Naive thymus-derived CD4-positive, alpha-beta T cell (primary cell): ENCODE measurements at places on chromosomes 6 and 20.
A peak's percentile ranks its signal among the peaks of the same experiment; 100 is the strongest.

GRCh38 chr20:4593149-4593525 lies 128.6 kb upstream of the PRND start:
- H3K4me3 ChIP-seq, result peak overlapping the region; percentile 56
- peaks cover 7% of the 10 kb centered on the region for H3K4me1 ChIP-seq
- no peak for DNase-seq

DNA sequence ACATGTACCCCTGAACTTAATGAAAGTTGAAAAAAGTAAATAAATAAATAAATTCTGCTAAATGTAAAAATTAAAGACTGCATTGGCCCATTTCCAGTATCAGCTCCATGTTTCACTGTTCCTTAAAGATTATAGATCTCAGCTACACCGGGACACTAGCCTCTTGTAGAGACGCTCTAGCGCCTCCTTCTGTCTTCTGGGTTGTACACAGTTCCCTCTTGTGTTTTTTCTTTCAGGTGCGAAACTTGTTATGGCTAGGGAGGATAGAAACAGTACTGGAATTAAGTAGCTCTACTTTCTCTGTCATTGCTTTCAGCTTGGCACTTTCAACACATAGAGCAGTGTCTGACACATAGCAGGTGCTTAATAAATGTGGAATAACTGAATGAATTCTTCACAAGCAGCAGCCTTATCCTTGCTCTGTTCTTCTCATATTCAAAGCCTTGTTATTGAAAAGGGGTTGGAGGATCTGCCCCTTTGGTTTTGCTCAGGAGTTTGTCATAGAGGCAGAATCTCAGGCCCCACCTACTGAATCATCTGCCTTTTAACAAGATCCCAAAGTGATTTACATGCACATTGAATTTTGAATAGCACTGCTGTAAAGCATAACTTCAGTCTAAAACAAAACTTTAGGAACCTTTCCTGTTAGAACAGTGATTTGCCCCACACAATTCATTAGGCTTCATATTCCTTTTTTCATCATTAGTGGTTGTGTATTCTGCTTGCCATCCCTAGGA lies 92.3 kb downstream of the FIG4 start:
- H3K27ac ChIP-seq, result no peak overlapping the region
- no peak for DNase-seq
- H3K27me3 ChIP-seq, result no peaks in the 10 kb centered on the region
- H3K4me3 ChIP-seq, result no peak overlapping the region

GRCh38 chr6:44176130-44176761 lies 17.6 kb downstream of the CAPN11 start:
- H3K36me3 ChIP-seq, result no peaks in the 10 kb centered on the region
- no peaks in the 10 kb centered on the region for H3K27me3 ChIP-seq
- no peak for DNase-seq

- no peak for DNase-seq
- no peaks in the 10 kb centered on the region for H3K27me3 ChIP-seq
- H3K36me3 ChIP-seq, result no peaks in the 10 kb centered on the region
- H3K4me1 ChIP-seq, result peaks cover 80% of the 10 kb centered on the region
Observed at GRCh38 chr6:112030206-112030960, 23.5 kb upstream of the CCN6 start.

GRCh38 chr6:165117121-165117520 lies 192.3 kb downstream of the C6orf118 start:
- H3K36me3 ChIP-seq, result no peaks in the 10 kb centered on the region
- H3K27ac ChIP-seq, result no peak overlapping the region

- no peak overlapping the region for H3K4me3 ChIP-seq
- no peak for DNase-seq
- H3K4me1 ChIP-seq, result peaks cover 21% of the 10 kb centered on the region
- no peak overlapping the region for H3K27ac ChIP-seq
- no peaks in the 10 kb centered on the region for H3K36me3 ChIP-seq
Observed at GRCh38 chr6:157838718-157839430, 15.8 kb downstream of the SNX9 start.

DNA sequence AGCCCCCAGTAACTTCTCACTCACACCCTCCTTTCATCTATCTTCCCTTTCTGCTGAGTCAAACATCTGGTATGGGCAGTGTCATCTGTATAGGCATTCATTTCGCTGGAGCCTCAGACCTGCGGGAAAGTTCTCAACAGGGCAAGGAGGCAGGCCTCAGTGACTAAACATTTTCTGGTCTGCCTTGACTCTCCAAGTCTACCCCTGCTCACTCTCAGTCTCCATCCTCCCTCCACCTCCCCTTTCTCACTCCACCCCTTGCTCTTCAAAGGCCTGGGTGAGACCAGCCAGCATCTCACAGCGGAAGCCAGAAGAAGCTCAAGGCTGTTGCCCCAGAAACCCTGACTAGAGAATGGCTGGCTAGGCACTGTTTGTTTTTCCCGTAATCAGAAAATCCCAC lies 105.0 kb upstream of the BEND6 start:
- H3K4me3 ChIP-seq, result no peak overlapping the region
- DNase-seq, result no peak
- H3K27me3 ChIP-seq, result no peaks in the 10 kb centered on the region
- no peaks in the 10 kb centered on the region for H3K36me3 ChIP-seq

- DNase-seq, result no peak
- no peaks in the 10 kb centered on the region for H3K36me3 ChIP-seq
- no peak overlapping the region for H3K27ac ChIP-seq
- no peak overlapping the region for H3K4me3 ChIP-seq
Observed at GRCh38 chr6:70957284-70957617, 391 bp upstream of the B3GAT2 start.

GRCh38 chr6:137764464-137764863 lies 102.6 kb upstream of the TNFAIP3 start:
- peaks cover 15% of the 10 kb centered on the region for H3K4me1 ChIP-seq
- no peak overlapping the region for H3K27ac ChIP-seq
- no peaks in the 10 kb centered on the region for H3K36me3 ChIP-seq
- H3K4me3 ChIP-seq, result no peak overlapping the region

DNA sequence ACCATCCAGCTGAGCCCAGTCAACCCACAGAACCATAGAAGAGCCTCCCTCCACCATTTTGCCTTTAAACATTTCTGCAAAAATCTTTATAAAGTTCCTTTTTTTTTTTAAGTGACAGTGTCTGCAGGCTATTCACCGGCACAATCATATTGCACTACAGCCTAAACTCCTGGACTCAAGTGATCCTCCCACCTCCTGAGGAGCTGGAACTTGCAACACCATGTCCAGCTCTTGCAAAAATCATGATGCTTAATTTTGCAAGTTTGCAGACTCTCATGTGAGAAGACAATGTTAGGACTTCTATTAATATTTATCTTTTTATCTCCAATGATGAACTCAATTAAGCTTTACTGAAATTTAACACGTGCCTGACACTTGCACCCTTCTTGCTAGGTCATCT lies 88.8 kb downstream of the INSM1 start:
- H3K27me3 ChIP-seq, result no peaks in the 10 kb centered on the region
- H3K4me1 ChIP-seq, result no peaks in the 10 kb centered on the region
- no peak for DNase-seq
- no peak overlapping the region for H3K27ac ChIP-seq
- H3K4me3 ChIP-seq, result no peak overlapping the region

DNA sequence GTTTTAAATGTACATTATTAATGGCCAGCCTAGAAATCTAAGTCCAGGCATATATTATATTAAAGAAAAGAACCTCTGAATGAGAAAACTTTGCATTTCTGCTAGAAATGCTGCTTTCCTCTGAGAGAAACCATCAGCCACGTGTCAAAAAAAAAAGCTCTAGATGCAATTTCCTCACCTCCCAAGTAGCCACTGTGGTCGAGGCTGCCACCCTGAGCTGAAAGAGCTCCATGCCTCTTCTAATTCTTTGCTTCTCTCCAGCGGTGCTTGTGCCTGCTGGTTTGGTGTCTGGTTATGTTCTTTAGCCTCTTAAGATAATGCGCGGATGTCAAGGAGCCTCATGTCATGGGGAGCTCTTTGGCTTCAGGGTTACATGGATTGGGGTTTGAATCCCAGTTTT lies 316.0 kb downstream of the TFAP2C start:
- DNase-seq, result no peak
- H3K4me1 ChIP-seq, result no peaks in the 10 kb centered on the region
- H3K27me3 ChIP-seq, result no peaks in the 10 kb centered on the region
- no peaks in the 10 kb centered on the region for H3K36me3 ChIP-seq
- no peak overlapping the region for H3K27ac ChIP-seq

- H3K36me3 ChIP-seq, result no peaks in the 10 kb centered on the region
- DNase-seq, result no peak
- H3K4me1 ChIP-seq, result no peaks in the 10 kb centered on the region
- H3K27me3 ChIP-seq, result no peaks in the 10 kb centered on the region
- H3K4me3 ChIP-seq, result no peak overlapping the region
Observed at GRCh38 chr6:169623343-169623742, 78.5 kb downstream of the WDR27 start.

GRCh38 chr20:44414346-44414714 lies 58.8 kb downstream of the HNF4A start:
- H3K27ac ChIP-seq, result no peak overlapping the region
- DNase-seq, result no peak
- H3K4me1 ChIP-seq, result no peaks in the 10 kb centered on the region
- H3K4me3 ChIP-seq, result no peak overlapping the region
